ENCODE measurements at places on chromosomes 2 and 18.

- DNase-seq: no peak
Observed at GRCh38 chr2:122516775-122517174, 761.3 kb downstream of the TSN start.

- no peak for DNase-seq
Observed at GRCh38 chr2:119575439-119575838, 31.2 kb downstream of the CFAP221 start.

- no peak for DNase-seq
Observed at GRCh38 chr2:989781-990467, 39.3 kb downstream of the SNTG2 start.

GRCh38 chr2:122734766-122735424 lies 979.4 kb downstream of the TSN start:
- no peak for DNase-seq

DNA sequence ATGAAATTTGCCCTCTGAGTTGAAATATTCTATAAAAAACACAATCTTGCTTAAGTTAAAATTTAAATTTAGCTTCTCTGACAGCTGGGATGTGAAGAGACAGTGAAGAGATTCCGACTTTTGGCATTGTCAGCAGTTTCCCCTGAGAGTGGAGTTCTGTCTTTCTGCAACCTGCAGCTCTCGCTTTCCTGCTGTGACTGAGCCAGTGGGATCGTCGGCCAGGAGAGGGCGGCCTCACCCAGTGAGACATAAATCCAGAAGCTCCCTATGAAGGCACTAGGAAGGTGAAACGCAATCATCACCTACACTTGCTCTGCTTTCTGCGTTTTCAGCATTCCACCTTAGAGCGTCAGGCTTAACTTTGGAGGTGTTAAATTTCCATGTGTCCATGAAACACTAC lies 75.4 kb upstream of the HNMT start:
- no peak for DNase-seq

DNA sequence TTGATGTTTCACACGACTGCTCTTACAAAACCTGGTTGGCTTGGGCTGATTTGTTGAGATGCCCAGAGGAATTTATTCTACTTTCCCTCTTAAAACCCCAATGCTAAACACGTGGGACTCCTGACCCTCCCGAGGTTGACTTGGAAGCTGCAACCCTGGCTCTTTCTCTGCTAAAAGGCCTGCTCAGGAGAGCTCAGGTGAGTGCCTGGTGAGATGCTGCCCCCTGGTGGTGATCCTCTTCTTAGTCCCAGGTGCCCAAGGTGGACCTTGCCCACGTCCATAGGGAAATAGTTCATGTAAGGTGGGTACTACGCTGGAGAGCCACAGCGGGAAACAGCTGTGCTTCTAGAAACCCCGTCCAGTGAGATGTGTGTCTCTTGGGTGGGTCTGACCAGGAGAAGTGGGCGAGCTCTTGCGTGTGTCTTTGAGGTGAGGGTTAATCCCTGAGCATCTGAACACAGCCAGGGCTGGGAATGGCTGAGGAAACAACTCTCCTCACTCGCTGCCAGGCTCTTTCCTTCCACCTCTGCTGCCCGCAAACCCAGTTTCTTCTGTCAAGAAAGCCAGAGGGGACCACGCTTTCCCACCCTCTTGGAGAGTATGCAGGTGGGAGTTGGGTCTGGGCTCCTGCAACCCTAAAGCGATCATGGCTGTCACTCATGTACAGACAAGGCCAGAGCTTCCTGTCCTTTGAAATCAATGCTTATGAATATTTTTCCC lies 25.5 kb upstream of the PXDN start:
- peak; percentile 24 for DNase-seq

DNA sequence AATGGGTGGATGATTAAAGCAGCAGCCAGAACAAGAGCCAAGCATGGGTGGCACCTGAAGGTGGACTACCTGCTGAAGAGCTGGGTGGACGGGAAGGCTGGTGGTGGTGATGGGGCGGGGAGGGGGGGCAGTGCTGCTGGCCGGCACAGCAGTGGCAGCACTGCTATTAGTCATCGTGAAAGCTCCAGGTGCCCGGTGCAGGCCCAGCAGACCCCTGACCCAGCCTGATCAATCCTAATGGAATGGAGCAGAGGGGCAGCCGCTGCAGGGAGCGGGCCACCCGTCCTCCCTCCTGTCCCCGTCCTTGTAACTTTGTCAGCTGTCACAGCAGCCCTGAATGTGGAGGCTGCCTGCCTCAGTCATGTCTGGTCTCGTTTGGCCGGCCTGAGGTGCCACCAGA lies 174.9 kb downstream of the CELF4 start:
- no peak for DNase-seq

- DNase-seq: no peak
Observed at GRCh38 chr2:40270372-40270771, 181.5 kb downstream of the SLC8A1 start.

- no peak for DNase-seq
Observed at GRCh38 chr2:120396013-120396860, 50.3 kb downstream of the INHBB start.

DNA sequence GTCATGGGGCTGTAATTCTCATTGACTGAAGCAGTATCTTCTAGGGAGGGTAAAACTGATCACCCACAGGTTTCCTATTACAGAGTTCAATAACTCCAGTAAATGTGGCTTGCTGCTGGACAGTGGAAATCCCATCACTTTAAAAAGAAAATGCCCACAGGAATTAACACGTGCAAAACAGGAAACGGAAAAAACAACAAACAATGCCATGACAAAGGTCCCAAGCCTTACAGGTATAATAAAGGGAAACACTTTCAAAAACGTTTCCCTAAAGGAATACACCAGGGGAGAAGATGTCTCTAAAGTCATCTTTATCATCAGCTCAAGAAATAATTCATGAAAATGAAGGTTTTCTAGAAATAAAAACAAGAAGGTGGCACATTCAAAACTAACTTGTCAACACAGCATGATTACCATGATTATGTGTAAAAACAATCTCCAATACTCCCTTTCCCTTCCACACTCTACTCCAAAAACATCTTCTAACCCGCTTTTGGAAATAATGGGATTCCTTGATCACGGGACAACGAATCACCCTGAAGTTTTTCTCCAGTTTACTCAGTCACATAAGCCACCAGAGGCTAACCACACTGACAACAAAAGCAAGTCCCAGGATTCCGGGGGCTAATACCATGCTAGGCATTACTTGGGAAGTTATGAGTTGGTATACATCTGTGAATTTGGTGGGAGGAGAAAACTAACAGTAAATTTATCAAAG lies 167.9 kb downstream of the TCF4 start:
- no peak for DNase-seq

GRCh38 chr2:27701676-27702075 lies 38.0 kb downstream of the SLC4A1AP start:
- DNase-seq: no peak

- no peak for DNase-seq
Observed at GRCh38 chr2:3739313-3739712, 35.9 kb downstream of the DCDC2C start.

GRCh38 chr2:222306393-222307142 lies 7.8 kb upstream of the PAX3 start:
- DNase-seq: no peak

GRCh38 chr18:44680273-44681075 lies at the start of gene SETBP1:
TSS of gene SETBP1 (plus strand) at chr18:44680888. CDS start at chr18:44701347, 20,459 bp downstream.
- DNase-seq: peak; percentile 6

DNA sequence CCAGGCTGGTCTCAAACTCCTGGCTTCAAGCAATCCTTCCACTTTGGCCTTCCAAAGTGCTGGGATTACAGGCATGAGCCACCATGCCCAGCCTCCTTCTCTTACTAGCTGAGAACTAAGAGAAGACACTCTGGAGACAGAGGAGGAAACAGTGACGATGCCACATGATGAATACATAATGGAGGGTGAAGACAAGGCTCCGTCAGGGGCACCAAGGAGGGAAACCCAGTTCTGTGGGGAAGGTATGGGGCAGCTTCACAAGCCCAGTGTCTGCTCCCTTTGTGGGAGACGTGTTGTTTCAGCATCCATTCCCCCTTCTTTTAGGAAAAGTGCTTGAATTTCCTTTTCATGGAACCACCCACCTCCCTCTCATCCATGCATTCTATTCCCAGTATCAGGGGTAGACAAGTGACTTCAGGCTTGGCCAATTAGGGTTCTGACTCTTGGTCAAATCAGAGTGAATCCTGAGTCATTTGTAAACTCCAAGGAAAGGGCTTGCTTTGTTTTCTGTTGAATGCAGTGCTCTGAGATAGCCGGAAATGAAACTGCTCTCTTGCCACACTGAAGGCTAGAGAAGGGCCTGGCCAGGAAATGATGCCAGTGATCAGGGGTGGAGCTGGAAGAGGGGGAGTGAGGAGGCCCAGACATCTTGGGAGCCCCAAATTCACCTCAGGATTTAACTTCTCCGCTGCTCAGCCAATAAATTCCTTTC lies 23.7 kb downstream of the TMEM127 start:
- peak; percentile 18 for DNase-seq

DNA sequence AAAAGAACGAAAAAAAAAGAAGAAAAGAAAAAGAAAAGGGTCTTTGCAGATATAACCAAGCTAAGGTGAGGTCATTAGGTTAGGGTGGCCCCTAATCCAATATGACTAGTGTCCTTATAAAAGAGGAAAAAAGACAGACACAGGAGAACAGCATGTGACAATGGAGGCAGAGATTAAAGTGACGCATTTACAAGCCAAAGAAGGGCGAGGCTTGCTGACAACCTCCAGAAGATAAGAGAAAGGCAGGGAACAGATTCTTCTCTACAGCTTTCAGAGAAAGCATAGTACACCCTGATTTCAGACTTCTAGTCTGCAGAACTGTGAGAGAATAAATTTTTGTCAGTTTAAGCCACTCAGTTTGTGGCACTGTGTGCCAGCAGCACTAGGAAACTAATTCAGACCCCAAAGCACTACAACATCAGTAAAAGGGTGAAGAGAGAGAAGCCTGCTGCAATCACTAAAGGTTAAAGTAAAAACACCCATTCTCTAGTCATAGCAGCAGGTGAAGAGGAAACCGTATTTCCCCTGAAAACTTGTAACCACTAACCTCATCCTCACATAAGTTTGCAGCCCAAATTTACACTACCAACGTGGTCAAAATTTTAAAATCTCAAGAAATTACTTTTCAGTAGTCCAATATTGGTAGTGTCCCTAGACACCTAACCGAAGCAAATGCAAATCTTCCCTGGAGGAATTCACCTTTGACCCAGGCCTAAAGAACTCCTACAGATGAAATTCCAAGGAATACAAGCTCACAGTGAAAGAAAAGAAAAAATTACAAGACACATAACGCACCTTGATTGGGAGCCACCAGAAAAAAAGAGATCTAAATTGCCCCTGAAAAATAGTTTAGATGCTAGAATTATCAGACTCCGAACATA lies 17.5 kb downstream of the REEP1 start:
- DNase-seq: no peak

- DNase-seq: no peak
Observed at GRCh38 chr2:56100791-56101312, 82.9 kb upstream of the CCDC85A start.

DNA sequence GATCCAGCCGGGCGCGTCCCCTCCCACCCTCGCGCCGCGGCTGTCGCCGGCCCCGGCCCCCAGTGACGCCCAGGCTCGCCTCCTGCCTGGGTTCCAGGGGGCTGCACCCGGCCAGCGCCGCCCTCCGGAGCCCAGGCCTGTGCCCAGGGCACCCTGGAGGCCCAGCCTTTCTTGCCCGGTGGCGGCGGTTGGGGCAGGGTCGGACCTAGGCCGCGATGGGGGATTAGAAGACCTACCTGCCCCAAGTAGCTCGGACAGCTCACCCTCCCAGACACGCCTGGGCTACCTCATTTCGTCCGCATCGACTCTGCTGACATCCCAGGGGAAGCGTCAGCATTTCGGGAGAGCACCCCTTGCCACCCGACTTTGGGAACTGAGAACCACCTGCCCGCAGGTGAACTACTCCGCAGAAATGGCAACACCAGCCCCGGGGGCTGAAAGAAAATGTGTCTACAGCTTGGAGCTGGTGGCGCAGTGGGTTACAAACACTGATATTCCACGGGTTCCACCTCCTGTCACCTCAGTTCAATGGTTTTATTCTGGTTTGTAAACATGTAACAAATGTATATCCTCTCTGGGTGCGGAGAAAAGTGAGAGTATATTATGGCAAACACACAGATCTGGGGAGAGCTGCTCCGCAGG lies 834 bp upstream of the ARL4C start:
- DNase-seq: no peak

- no peak for DNase-seq
Observed at GRCh38 chr2:54387059-54387991, 68.8 kb upstream of the SPTBN1 start.

- no peak for DNase-seq
Observed at GRCh38 chr2:23327416-23327815, 57.6 kb upstream of the KLHL29 start.

All from stimulated activated CD8-positive, alpha-beta memory T cell treated with anti-CD3 and anti-CD28 coated beads, Interleukin-12 subunit alpha, Interleukin-12 subunit beta, amount 100 ng/mL, for 1 hour (primary cell).